Effector memory CD4-positive, alpha-beta T cell (primary cell): ENCODE measurements at places on chromosomes 2 and 18.

- DNase-seq, result no peak
Observed at GRCh38 chr2:64992990-64993389, 3.8 kb downstream of the SLC1A4 start.

GRCh38 chr18:2855560-2856350, 8.9 kb downstream of the EMILIN2 start:
- no peak for DNase-seq

- no peak for DNase-seq
Observed at GRCh38 chr2:4486971-4487370, 783.6 kb downstream of the DCDC2C start.

DNA sequence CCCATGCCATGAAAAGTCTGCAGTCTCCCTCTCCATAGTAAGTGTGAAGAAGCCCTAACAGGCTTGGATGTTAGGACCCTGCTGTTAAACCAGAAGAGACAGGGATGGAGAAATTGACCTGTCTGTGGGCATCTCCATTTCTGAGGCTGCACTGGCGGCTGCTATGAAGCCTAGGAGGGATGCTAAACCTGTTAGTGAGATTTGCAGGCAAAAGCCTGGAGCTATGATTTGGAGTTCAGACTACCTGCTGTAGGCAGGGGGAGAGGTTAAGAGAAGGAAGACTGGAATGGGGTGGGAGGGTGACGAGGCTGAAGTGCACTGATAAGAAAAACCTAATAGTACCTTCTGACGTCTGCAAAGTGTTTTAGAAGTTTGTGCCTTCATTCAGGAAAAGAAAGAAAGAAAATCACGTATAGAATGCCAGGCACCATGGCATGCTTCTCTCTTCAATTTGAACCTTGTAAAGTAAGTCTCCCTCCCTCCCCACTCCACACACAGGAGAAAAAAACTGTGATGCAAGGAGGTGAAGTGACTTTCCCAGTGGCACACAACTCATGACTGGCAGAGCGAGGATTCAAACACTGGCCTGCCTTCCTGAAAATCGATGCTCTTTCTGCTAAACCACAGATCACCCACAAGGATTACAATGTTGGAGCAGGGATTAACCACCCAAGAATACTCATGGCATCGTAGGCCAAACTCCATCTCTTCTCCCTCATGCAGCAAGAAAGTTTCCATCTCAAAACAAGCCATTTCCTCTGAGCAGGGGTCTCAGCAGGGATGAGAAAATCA, 98.5 kb upstream of the PKDCC start:
- no peak for DNase-seq

DNA sequence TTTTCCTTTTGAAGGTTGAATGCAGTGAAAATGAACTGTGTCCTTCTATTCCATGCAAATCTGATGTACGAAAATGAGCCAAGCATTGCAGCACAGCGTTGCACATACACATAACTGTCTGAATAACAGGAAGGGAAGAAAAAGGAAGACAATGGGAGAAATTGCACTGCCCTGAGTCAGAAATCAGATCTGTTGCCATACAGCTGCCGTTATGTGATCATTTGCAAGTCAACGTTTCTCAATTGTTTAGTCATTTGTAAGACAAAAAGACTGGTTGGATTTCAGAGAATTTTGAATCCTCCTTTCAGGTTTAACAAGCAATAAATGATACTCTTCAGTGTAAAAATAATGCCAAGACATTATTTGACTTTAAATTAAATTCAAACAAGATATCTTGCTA, 284.1 kb downstream of the DSEL start:
- DNase-seq, result no peak

GRCh38 chr2:2590841-2591541, 259.9 kb upstream of the MYT1L start:
- no peak for DNase-seq

GRCh38 chr2:30714811-30715709, 92.2 kb downstream of the CAPN13 start:
- no peak for DNase-seq

DNA sequence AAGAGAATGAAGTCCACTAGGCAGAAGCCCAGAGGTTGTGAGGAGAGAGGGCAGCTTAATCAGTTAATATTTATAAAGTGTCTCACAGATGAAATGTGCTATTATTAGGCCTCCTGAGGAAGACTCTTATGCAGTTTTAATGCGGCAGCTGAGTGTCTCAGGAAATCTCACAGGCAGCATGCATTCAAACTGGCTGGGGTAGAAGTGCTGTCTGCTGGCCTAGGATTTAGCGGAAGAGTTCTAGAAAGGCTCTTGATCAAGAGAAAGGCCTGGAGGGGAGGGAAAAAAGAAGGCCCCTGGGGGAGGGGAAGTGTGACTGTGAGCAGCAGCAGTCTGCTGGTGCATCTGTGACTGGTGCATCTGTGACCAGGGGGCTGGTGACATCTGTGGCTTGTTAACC, 133.0 kb downstream of the FSHR start:
- DNase-seq, result no peak

GRCh38 chr2:195651046-195651445, 6.0 kb upstream of the SLC39A10 start:
- DNase-seq, result no peak

- DNase-seq, result no peak
Observed at GRCh38 chr2:29446847-29447246, 331.6 kb downstream of the CLIP4 start.

DNA sequence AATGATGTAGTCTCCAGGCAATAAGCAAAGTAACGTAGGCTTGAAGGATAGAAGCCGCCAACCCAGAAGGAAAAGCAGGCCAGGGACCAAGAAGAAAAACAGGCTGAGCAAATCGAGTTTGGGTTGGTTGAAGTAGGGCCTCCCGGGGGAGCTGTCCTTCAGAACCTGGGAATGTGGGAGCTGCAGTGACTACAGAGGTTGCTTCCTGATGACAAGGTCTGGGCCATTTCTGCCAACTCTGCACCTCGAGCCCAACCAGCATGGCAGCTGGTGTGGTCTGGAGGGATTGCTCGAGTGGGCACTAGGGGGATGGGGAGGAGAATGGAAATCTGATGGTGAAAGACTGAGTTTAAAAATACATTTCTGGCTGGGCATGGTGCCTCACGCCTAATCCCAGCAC, 14.1 kb downstream of the ACMSD start:
- DNase-seq, result no peak

- DNase-seq, result no peak
Observed at GRCh38 chr2:221304916-221305315, 267.2 kb downstream of the EPHA4 start.

- no peak for DNase-seq
Observed at GRCh38 chr2:46096260-46096659, 200.9 kb upstream of the EPAS1 start.

DNA sequence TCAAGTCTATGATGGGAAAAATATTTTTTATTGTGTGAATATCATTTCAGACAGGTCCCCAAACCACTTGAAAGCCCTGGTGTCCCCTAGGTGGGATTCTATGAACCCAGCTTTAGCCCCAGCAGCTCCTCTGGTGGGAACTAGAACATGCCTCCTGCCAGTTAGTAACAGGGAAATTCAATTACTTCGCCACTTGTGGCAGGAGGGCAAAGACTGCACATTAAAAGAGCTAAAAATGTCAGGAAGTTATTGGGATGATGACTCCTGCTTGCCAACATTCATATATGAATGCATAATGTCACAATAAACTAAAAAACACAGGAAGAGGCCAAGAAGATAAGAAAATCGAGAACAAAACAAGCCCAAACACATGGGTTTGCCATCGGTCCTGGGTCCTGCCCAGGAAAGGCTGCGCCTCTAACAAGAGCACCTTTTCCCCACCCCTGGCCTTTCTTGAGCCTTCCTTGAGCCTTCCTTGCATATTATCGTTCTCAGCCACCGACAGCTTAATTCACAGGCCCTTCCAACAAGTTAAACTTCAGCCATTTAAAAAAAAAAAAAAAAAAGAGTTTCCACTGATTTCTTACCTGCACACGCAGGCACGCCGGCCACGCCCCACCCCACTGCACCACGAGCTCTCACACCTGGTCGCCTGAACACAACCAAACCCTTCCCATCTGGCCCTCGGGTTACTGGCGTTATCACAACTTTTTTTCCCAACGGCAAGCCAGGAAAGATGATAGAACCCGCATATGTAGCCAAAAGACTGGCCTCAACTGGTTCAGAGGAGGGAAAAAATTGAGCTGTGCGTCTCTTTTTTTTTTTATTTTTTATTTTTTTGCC, 23.4 kb downstream of the BCL11A start:
- no peak for DNase-seq

- DNase-seq, result no peak
Observed at GRCh38 chr2:101900375-101900774, 91.4 kb upstream of the IL1R2 start.

GRCh38 chr2:16137080-16137755, 196.9 kb downstream of the MYCN start:
- no peak for DNase-seq

DNA sequence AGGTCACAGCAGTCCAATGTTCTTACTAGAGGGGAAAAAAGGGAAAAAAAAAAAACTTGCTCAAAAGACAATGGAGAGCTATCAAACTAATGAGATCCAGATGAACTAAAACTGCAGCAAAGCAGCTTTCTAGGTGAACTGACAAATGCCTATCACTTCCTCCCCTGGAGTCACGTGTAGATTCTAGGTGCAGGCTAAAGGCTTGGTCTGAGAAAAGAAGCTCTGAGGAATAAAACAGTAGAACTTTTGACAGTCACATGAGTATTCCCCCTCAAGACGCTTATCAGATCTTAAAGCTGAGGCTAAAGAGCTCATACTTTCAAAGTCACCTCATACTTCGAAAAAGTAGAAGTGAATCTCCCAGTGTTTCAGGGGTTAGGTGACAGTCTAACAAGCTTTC, 42.3 kb downstream of the SMAD2 start:
- no peak for DNase-seq

- DNase-seq, result no peak
Observed at GRCh38 chr2:240329116-240329665, 106.3 kb upstream of the GPC1 start.

DNA sequence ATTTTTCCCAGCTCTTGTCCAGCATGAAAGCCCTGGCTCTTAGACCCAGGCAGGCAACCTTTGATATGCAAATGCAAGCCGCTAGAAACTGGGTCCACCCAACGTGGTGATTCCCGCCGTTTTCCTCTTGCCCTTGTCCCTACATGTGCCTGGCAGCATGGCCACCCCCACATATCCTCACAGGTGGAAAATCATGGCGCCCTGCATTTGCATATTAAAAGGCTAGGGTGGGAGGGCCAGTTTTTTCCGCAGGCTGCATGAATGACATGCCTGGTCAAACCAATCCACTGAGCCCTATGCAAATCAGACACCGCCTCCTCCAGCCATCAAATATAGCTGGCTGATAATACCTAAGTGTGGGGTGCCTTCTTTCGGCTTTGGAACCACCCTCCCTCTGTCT, 1091.8 kb upstream of the NXPH2 start:
- DNase-seq, result no peak

GRCh38 chr2:42835577-42836371, 43.4 kb upstream of the HAAO start:
- DNase-seq, result no peak

DNA sequence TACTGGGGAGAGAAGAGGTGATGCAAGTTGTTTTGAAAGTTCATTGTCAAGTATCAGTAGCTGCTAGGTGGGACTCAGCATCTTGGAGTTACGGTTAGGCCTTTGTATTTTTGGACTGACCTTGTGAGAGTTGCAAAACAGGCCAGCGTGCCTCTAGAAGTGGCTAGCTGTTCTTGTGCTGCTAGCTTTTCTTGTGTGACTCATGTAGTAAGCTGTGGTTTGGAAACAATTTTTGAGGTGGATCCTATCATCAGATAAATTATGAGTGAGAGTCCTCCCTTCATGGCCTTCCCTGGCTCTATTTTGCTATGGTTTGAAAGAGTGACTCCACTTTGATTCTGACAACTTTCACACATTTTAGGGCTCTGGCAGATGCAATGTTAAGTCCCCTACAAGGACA, 409.2 kb upstream of the HS6ST1 start:
- no peak for DNase-seq

GRCh38 chr2:232891621-232892071, 21.6 kb downstream of the SNORC start:
- no peak for DNase-seq

- DNase-seq, result no peak
Observed at GRCh38 chr2:206361407-206362045, 81.8 kb upstream of the ADAM23 start.

DNA sequence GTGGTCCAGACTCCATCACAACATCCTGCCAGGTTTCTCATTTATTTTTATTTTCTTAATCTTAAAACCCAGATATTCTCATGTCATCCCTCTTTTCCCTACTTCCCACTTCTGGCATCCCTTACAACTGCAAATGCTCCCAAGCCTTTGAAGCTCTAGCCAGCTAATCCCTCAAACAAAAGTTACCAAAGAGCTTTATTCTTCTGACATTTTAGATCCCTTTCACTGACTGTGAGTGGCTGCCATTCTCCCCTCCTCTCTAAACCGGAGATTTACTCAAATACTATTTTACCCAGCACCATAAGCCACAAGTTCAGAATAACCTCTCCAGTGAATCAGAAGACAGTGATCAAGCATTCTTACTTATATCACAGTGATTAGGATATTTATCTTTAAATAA, 569.0 kb upstream of the SYT4 start:
- no peak for DNase-seq

GRCh38 chr2:127003070-127003800, 103.7 kb downstream of the BIN1 start:
- no peak for DNase-seq

DNA sequence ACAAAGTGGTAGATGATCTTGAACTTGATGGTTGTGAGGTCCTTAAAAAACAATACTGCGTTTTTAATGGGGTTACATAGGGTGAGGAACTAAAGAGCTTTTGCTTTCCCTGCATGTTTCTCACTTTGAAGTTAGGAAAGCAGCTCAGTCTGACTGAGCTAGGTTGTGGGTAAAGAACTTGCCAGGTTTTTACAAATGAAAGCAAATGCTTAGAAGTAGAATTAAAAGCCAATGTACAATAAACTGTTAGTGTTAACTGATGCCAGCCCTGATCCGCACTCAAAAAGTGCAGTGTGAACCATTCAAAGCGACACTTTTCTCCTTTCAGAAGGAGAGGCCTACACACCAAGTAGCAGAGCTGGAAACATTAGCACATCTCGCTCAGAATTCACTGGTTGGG, 270.3 kb downstream of the AGPS start:
- no peak for DNase-seq

GRCh38 chr2:144461308-144461766, 58.6 kb downstream of the ZEB2 start:
- no peak for DNase-seq

- no peak for DNase-seq
Observed at GRCh38 chr2:166518634-166519390, 24.8 kb upstream of the SCN7A start.

- DNase-seq, result no peak
Observed at GRCh38 chr2:43233218-43234212, 7.1 kb upstream of the ZFP36L2 start.

- no peak for DNase-seq
Observed at GRCh38 chr2:3143602-3144001, 234.0 kb downstream of the EIPR1 start.
